ENCODE measurements at places on chromosomes 13 and 19.

DNA sequence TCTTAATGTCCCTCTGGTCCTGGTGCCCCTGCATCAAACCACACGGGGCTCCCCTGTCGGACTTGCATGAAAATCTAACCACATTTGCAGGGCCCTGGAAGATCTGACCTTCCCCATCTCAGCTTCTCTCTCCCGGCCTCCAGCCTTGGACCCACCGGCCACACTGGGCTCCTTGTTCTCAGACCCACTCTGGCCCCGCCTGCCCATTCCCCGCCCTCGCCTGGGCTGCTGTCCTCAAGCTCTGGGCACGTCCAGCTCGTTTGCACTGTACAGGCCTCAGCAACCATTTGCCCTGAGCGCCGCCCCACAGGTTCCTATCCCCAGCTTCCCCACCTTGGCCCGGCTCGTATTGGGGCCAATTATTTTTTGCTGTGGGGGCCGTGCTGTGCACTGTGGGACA, 10.5 kb downstream of the MYO9B start:
- no peak for DNase-seq

GRCh38 chr19:2164020-2164998, 576 bp downstream of the DOT1L start:
- no peak for DNase-seq

DNA sequence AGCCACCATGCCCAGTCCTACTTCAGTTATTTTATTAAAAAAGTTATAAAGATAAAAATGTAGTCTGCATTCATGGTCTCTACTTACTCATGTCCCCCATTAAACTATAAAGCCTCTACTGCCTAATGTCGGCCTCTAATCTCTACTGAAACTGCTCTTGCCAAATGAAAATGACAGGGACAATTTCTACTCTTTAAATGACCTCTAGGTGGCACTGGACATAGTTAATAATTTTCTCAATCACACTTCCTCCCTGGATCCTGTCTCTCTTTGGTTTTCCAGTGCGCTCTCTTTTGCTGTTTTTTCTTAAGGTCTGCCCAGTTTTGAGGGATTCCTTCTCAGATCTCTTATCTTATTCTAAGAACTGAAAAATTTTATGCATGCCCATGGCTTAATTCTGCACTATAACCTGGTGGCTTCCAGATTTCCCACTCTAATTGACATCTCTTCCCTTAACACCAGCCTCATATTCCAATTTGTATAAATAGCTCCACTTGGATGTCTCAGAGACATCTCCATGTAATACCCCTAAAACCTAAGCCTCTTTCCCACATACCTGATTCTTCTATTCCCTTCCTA, 54.3 kb downstream of the MTMR6 start:
- peak; percentile 32 for DNase-seq

DNA sequence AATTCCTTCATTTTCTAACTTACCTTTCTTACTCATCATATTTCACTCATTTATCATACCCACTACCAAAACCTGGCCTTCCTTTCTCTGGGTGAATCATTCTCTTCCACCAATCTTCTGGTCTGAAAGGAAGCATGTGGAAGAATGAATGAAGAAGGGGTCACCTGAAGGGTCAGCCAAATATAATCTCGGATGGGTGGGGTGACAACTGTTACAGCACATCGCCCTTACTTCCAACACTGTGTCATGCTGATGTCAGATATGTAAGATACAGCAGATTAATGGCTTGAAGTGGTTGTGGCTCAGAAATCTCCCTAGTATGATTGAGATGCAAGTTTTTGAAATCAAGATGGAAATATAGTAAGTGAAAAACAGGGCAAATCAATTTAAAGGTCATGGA, 401.7 kb upstream of the HTR2A start:
- no peak for DNase-seq
